Activated CD4-positive, alpha-beta T cell treated with anti-CD3 and anti-CD28 coated beads for 4 hours (primary cell): ENCODE measurements at places on chromosomes 12 and 14.

- DNase-seq: no peak
These were observed 291.3 kb downstream of the SLC16A7 start for GRCh38 chr12:59887178-59887577.

GRCh38 chr14:67241411-67242167, at the start of gene PALS1:
PALS1 (plus strand) TSS chr14:67241435; CDS start chr14:67279171, 37,736 bp downstream.
- peak; percentile 33 for DNase-seq

GRCh38 chr12:122062832-122063693, 15.5 kb upstream of the MLXIP start:
- DNase-seq: no peak

DNA sequence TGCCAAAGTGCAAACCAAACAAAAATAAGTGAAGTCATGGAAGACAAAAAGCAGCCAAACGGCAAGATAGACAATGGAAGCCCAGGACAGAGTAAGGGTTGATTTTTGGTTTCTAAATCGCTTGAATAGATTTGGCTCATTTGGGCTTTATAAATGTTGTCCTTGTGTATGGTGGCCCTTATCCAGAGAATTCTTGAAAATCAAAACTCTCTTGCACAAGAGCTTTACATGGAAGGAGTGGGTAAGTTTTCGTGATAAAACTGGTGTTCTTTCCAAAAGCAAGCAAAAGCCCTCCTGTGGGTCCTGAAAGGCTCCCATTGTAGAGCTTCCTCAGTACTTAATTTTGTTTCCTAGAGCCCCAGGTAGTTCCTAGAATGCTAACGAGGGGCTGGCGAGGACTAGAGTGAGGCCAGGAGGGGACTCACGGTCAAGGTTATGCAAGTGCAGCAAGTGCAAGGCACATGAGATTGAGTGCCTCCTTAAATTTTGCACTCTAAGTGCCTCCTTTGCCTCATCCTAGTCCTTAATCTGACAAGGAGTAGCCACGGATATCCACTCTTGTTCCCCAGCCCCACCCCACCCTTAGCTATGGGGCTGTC, 4.1 kb downstream of the SIX6 start:
- no peak for DNase-seq
